Articular chondrocyte of knee joint (primary cell): ENCODE measurements at places on chromosomes 11 and 22. TPM values are rescaled to one million over a fixed set of nuclear protein-coding genes. Genes with fewer than 3 reads are reported as not detected.

Gene DEPDC7
- total RNA-seq, result 15.5 and 20.8 TPM in 2 replicates

Gene MUC5B
- not detected in 2 replicates for total RNA-seq

Gene TMPRSS6
- total RNA-seq, result not detected in 2 replicates

Gene ELF5
- not detected in 2 replicates for total RNA-seq

Gene FAM111B
- total RNA-seq, result 3.8 and 10.6 TPM in 2 replicates

Gene SLC22A25
- not detected in 2 replicates for total RNA-seq

Gene OR51B2
- total RNA-seq, result not detected in 2 replicates

Gene MPEG1
- not detected in 2 replicates for total RNA-seq

Gene OTOG
- not detected in 2 replicates for total RNA-seq

Gene MADD
- total RNA-seq, result 17.6 and 19.5 TPM in 2 replicates

Gene CCDC116
- total RNA-seq, result 0.11 and 0.26 TPM in 2 replicates

Gene CPT1B
- total RNA-seq, result 2.4 TPM in 2 replicates

Gene CRYBA4
- not detected in 2 replicates for total RNA-seq

Gene RSF1
- 38.6 and 41.4 TPM in 2 replicates for total RNA-seq

Gene KIAA1671
- 12.8 and 17.4 TPM in 2 replicates for total RNA-seq

Gene DNAJB13
- total RNA-seq, result not detected in 2 replicates

Gene THRSP
- 0.13 TPM in 1 of 2 replicates, not detected in the other for total RNA-seq

Gene TMEM41B
- 48.6 and 58.0 TPM in 2 replicates for total RNA-seq

Gene TNNT3
- total RNA-seq, result 0.43 TPM in 1 of 2 replicates, not detected in the other

Gene CCDC87
- total RNA-seq, result 0.76 and 0.78 TPM in 2 replicates

Gene IL18
- total RNA-seq, result 0.39 TPM in 1 of 2 replicates, not detected in the other

Gene CASP12
- total RNA-seq, result 0.22 TPM in 1 of 2 replicates, not detected in the other

Gene PIK3C2A
- 55.8 and 59.2 TPM in 2 replicates for total RNA-seq

Gene MMP7
- not detected in 2 replicates for total RNA-seq

Gene CRYBB1
- not detected in 2 replicates for total RNA-seq

Gene PRCP
- 64.9 and 74.9 TPM in 2 replicates for total RNA-seq

Gene KRTAP5-10
- not detected in 2 replicates for total RNA-seq

Gene PGA5
- total RNA-seq, result not detected in 2 replicates

Gene C22orf42
- not detected in 2 replicates for total RNA-seq

Gene ETS1
- total RNA-seq, result 48.8 and 61.7 TPM in 2 replicates

Gene GTSE1
- total RNA-seq, result 8.4 and 8.6 TPM in 2 replicates
